ENCODE measurements at places on chromosomes 4 and X. TPM values are rescaled to one million over a fixed set of nuclear protein-coding genes. Genes with fewer than 3 reads are reported as not detected.

NAA11 gene
- total RNA-seq: not detected

ARMCX2 gene
- 34.6 TPM for total RNA-seq

GRK4 gene
- total RNA-seq: 3.9 TPM

TCP11X2 gene
- total RNA-seq: not detected

IL3RA gene
- 5.6 TPM for total RNA-seq

RRH gene
- total RNA-seq: not detected

GPR173 gene
- 1.3 TPM for total RNA-seq

ARMCX1 gene
- total RNA-seq: 49.1 TPM

MAMLD1 gene
- total RNA-seq: 1.6 TPM

GRCh38 chr4:89305712-89306437 is 1.7 kb downstream of the GPRIN3 start:
- no peak for DNase-seq

DNA sequence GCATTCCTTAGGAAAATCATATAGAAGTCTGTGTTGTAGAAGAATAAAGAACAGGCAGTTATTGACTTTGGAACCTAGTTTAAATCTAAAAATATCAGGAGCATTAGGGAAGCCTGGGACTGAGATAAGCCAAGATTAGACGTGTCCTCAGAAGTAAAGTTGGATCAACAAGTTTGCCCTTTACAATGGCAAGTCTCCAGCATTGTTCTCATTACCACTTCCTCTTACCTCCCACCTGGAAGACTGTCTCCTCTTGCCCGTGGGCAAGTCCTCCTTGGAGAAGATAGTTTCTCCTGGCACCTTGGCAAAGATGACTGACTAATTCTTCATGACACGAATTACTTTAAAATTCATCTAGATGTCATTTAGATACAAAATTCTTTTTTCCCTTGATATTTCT is 37.8 kb downstream of the CNKSR2 start:
- DNase-seq: no peak

DNA sequence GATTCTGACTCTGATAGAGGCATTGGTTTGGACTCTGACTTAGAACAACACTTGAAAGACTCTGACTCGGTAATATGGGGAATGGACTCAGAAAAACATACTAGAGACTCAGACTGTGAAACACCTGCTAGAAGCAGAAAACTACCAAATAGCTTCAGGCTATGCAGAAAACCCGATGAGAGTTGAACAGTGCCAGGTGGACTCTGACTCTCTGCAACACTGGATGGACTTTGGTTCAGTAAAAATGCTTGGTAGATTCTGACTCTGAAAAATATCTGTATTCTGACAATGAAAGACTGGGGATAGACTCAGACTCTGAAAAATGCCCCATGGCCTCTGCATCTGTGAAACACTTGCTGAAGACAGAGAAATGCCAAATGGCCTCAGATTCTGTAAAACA is 215.1 kb upstream of the HDX start:
- no peak for DNase-seq

- no peak for DNase-seq
These were observed 33.1 kb upstream of the FGF5 start for GRCh38 chr4:80233390-80233789.

- no peak for DNase-seq
These were observed 212.6 kb upstream of the AGTR2 start for GRCh38 chrX:115957862-115958490.

DNA sequence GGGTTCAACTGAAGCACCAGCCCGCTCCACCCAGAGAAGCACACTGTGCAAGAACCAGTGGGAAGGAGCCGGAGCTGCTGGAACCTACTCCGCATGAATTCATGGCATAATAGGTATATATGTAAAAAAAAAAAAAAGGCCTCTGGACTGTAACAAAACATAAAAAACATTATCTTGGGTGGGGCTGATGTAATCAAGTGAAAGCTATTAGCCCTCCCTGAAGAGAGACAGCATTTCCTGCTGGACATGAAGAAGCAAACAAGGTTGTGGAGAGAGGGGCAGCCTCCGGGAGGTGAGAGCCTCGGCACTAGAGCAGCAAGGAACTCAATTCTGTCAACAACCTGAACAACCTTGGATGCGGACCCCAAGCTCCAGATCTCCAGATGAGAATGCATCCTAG is 50.7 kb downstream of the PLAC1 start:
- no peak for DNase-seq

DNA sequence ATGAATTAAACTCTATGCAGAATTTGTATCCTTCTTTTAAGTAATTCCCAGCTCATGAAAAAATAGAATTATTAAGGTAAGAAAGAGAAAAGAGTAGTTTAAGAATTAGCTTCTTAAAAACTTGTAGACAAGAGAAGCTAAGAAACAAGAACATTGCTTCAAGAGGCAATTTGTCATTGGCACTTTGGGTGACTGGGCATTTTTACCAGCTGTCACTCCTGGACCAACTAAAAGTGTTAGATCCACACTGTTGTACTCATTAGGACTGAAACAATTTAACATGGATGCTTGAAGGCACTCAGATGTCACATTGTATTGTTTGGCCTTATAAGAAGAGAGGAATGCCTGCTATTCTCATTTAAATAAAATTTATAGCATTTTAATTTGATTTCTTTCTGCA is 7.4 kb downstream of the COL25A1 start:
- no peak for DNase-seq

- no peak for DNase-seq
These were observed 413.4 kb upstream of the AGA start for GRCh38 chr4:177855507-177856197.
